ENCODE measurements at places on chromosomes 11 and 22.

- DNase-seq, result no peak
These were observed 5.3 kb downstream of the KCNQ1OT1 start for GRCh38 chr11:2694495-2694894.

- DNase-seq, result no peak
These were observed 1.1 kb upstream of the CEND1 start for GRCh38 chr11:790721-791564.

- DNase-seq, result no peak
These were observed 125.6 kb upstream of the CSNK2A3 start for GRCh38 chr11:11478687-11479086.

- no peak for DNase-seq
These were observed 15.9 kb downstream of the BCR start for GRCh38 chr22:23196165-23196564.

- DNase-seq, result no peak
These were observed 390.7 kb downstream of the LARGE1 start for GRCh38 chr22:33529424-33530113.
